Transverse colon (tissue), 4 donors: ENCODE measurements at places on chromosomes 12 and 14. TPM values are rescaled to one million over a fixed set of nuclear protein-coding genes. Genes with fewer than 3 reads are reported as not detected.

DNA sequence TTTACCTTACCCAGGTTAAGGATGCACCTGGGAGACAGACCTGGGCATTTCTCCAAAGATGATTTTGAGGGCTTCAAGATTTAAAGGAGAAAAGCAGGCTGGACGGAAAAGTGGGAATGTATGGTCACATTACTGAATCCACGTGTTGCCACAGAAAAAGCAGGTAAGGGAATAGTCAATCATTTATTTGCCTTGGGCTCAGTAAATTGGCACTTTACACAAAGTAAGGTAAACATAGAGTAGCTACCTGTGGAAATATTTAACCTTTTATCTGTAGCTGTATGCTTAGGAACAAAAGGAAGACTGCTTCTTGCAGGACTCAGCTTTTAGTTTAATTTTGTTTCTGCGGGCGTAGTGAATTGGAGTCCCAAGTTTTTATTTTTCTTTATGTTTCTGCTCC lies 153.3 kb downstream of the SLCO1B3 start:
- no peaks in the 10 kb centered on the region for H3K27me3 ChIP-seq
- no peaks in the 10 kb centered on the region for H3K4me1 ChIP-seq

- no peaks in the 10 kb centered on the region for H3K27me3 ChIP-seq
- DNase-seq, result no peak
- no peak overlapping the region for H3K4me3 ChIP-seq
- peaks cover 4% of the 10 kb centered on the region for H3K4me1 ChIP-seq
Measured at GRCh38 chr12:15165012-15165659, 56.1 kb downstream of the RERG start.

Gene PLBD1
- 74.6 TPM for total RNA-seq

DNA sequence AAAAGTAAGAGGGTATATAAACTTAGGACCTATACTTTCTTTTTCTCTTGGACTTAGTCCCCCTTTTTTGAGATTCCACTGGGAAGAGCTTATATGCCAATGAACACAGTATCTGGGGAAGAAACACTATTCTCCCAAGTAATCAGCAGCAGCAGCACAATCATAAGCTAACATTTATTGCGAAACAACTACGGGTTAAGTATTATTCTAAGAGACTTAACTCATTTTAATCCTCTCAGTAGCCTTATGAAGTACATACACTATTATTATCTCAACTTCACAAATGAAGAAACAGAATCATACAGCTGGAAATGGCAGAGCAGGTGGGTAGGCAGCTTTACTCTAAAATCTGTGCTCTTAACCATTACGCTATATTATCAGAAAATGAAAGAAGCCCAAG lies 27.9 kb downstream of the BAZ2A start:
- peaks cover 96% of the 10 kb centered on the region for H3K36me3 ChIP-seq
- no peak overlapping the region for H3K27ac ChIP-seq
- no peaks in the 10 kb centered on the region for H3K27me3 ChIP-seq
- H3K4me3 ChIP-seq, result no peak overlapping the region

DNA sequence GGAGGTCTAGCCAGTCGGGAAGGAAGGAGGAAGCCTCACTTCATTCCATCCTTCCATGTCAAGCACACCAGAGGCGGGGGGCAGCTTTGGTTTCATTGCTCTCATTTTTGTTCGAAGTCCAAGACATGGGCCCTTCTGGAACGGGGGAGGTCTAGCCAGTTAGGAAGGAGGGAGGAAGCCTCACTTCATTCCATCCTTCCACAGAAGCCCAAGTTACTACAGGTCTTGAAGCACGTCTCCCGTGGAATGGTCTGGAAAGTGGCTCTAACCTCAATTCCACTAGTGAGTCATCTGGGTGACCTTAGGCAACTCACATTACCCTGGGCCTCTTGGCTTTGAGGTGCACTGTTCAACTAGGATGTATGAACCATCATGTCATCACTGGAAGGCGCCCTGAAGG lies 156.3 kb downstream of the NTF3 start:
- no peak for DNase-seq
- H3K27me3 ChIP-seq, result no peaks in the 10 kb centered on the region
- no peaks in the 10 kb centered on the region for H3K4me1 ChIP-seq

- no peaks in the 10 kb centered on the region for H3K36me3 ChIP-seq
- H3K27ac ChIP-seq, result no peak overlapping the region
- DNase-seq, result no peak
- peaks cover 6% of the 10 kb centered on the region for H3K4me1 ChIP-seq
- no peak overlapping the region for H3K4me3 ChIP-seq
- H3K27me3 ChIP-seq, result no peaks in the 10 kb centered on the region
Measured at GRCh38 chr14:58788655-58789503, 151.1 kb downstream of the DACT1 start.

DNA sequence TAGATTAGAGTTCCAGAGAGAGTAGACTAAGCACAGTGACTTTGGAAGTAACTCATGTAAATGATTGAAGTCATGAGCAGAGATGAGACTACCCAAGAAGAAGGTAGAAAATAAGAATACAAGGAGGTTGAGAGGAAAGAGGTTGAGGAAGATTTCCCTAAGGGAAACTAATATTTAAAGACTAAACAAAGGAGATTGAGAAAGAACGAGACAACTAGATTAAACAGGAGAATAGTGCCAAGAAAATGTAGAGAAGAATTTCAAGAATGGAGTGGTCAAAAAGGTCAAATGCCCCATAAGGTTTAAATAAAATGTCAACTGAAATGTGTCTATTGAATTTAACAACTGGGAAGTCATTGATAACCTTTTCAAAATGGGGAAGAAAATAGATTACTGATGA lies 59.0 kb downstream of the RPS29 start:
- DNase-seq, result no peak
- no peaks in the 10 kb centered on the region for H3K4me1 ChIP-seq
- no peak overlapping the region for H3K27ac ChIP-seq
- H3K4me3 ChIP-seq, result no peak overlapping the region
- no peaks in the 10 kb centered on the region for H3K36me3 ChIP-seq
- H3K27me3 ChIP-seq, result no peaks in the 10 kb centered on the region

Gene SYNE3
- total RNA-seq, result 14.9 TPM

DNA sequence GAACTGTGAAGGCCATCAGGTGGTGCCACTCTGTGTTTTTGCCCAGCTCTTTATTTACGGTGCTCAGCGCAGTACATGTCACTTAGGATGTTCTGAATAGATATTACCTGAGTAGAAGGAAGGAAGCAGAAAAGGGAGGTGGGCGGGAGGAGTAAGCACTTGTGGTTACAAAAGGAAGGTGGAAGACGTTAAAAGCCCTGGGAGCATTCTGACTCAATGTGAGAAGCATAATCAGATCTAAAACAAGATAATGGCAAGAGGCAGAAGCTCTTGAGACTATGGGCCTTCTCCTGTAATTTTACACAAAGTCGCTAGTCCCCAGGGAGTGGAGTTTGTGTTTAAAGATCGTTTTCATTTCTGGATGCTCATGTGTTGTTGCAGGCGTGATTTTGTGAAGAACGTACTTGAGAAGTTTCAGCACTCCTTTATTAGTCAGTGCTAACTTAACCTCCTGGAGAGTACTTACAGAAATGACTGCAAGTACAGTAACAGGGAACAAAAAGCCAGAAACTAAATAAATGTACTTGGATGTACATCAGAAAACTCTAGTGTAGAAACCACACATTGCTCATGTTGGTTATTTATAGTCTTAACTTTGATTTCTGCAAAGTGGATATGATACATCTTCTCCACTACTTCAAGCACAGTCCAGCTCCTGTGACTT lies 1523.5 kb downstream of the AACS start:
- H3K4me3 ChIP-seq, result no peak overlapping the region
- H3K4me1 ChIP-seq, result no peaks in the 10 kb centered on the region
- DNase-seq, result no peak
- no peaks in the 10 kb centered on the region for H3K36me3 ChIP-seq

Gene BLTP3B
- 29.4 TPM for total RNA-seq

- H3K27ac ChIP-seq, result no peak overlapping the region
- H3K27me3 ChIP-seq, result no peaks in the 10 kb centered on the region
- no peaks in the 10 kb centered on the region for H3K4me1 ChIP-seq
- DNase-seq, result no peak
- H3K4me3 ChIP-seq, result no peak overlapping the region
Measured at GRCh38 chr12:8637666-8638065, 25.0 kb downstream of the MFAP5 start.

Gene KCNK13
- 0.14 TPM for total RNA-seq

Gene NKX2-1
- not detected for total RNA-seq

GRCh38 chr12:27282754-27283153 lies 38.7 kb downstream of the STK38L start:
- H3K27me3 ChIP-seq, result no peaks in the 10 kb centered on the region
- peaks cover 12% of the 10 kb centered on the region for H3K4me1 ChIP-seq
- H3K36me3 ChIP-seq, result no peaks in the 10 kb centered on the region
- no peak for DNase-seq
- no peak overlapping the region for H3K4me3 ChIP-seq

GRCh38 chr12:15717940-15718567 lies 71.1 kb downstream of the EPS8 start:
- peaks cover 74% of the 10 kb centered on the region for H3K4me1 ChIP-seq
- DNase-seq, result no peak
- H3K4me3 ChIP-seq, result no peak overlapping the region
- H3K27me3 ChIP-seq, result no peaks in the 10 kb centered on the region
- no peaks in the 10 kb centered on the region for H3K36me3 ChIP-seq

- H3K27ac ChIP-seq, result no peak overlapping the region
- H3K4me3 ChIP-seq, result no peak overlapping the region
- no peaks in the 10 kb centered on the region for H3K27me3 ChIP-seq
- H3K36me3 ChIP-seq, result no peaks in the 10 kb centered on the region
Measured at GRCh38 chr12:127286281-127286680, 980.7 kb upstream of the TMEM132C start.

DNA sequence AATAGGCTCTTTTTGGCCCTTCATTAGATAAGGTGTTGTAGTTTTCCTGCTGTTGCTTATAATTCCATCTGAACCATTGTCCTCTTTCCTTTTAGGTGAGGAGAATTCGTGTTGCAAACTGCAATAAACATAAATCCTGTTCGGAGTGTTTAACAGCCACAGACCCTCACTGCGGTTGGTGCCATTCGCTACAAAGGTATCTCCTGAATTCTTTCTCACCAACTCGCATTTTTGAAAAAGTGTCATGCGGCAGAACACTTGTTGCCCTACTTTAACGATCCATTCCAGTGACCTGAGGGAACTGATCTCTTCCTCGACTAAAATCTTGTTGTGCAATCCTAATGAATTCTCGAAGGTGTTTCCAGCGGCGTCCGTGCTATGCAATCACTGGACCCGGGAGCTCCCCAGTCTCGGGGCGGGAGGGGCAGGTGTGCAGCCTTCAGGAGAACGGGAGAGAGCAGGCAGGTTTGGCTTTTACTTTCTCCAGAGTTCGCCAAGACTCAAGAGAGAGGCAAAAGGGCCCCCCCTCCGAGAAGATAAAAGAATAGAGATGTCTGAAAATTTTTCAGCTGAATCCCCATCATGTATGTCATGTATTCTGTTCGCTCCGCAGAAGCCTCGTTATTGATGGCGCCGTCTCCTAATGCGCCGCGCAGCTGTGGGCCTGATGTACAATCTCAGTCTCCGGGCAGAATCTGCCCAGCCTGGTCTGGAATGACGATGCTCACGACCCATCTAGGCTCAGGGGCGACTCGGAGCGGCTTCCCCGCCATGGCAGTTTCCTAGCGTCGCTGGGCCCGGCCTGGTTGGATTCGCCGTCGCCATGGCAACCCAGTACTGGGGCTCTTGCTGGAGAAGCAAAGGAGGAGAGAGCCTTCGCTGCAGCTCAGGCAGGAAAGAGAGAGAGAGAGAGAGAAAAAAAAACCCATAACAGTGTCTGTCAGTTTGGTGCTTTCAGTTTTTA lies 38.2 kb downstream of the PLXNC1 start:
- H3K4me1 ChIP-seq, result peaks cover 20% of the 10 kb centered on the region
- no peaks in the 10 kb centered on the region for H3K36me3 ChIP-seq
- H3K4me3 ChIP-seq, result no peak overlapping the region

DNA sequence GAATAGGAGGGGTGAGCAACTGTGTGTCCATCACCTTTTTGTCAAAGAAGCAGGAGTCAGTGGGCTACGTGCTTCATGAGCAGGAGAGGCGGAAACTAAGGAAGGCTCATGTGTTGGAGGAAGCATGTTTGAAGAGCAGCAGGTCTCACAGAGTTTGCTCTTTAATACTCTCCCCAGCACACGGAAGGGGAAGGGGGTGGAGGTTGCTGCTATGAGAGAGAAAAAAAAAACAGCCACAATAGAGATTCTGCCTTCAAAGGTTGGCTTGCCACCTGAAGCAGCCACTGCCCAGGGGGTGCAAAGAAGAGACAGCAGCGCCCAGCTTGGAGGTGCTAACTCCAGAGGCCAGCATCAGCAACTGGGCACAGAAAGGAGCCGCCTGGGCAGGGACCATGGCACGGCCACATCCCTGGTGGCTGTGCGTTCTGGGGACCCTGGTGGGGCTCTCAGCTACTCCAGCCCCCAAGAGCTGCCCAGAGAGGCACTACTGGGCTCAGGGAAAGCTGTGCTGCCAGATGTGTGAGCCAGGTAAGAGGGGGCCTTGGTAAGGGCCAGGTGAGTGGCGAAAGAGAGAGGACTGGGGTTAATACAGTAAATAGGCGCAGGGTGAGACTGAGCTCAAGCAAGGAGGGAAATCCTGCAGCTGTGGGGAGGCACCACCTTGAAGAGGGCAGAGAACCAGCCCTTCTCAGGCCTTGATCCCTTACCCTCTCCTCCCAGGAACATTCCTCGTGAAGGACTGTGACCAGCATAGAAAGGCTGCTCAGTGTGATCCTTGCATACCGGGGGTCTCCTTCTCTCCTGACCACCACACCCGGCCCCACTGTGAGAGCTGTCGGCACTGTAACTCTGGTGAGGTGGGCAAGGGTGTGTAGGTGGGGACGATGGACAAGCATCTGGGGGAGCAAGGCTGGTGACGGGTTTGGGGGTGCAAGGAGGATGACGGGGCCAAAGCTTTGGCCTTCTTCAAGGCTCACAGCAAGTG lies at the start of gene CD27:
Gene CD27, plus strand, starts transcription at position 252 of the 985 bp plus-strand sequence. Its CDS starts 141 bp downstream, at position 393.
- H3K27ac ChIP-seq, result peak within 1 kb of the TSS; percentile 81
- peak within 1 kb of the TSS; percentile 36 for H3K4me3 ChIP-seq
- no peaks in the 10 kb centered on the region for H3K36me3 ChIP-seq

Gene CLEC2D
- 23.3 TPM for total RNA-seq

DNA sequence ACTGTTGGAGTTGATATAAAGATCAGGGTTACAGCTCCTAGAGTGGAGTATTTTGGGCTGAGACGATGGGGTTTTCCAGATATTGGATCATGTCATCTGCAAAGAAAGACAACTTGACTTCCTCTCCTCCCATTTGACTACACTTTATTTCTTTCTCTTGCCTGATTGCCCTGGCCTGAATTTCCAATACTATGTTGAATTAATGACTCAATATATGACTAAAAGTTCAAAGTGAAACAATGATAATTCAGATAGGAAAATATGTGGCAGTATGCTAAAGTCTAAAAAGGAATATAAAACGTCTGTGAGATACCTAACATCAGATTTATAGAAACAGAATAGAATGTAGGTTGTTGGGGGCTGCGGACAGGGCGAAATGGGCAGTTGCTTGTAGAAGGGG lies 72.2 kb downstream of the BHLHE41 start:
- H3K4me3 ChIP-seq, result no peak overlapping the region
- H3K27ac ChIP-seq, result no peak overlapping the region
- no peaks in the 10 kb centered on the region for H3K4me1 ChIP-seq
